ENCODE measurements at places on chromosomes 7 and 10.

DNA sequence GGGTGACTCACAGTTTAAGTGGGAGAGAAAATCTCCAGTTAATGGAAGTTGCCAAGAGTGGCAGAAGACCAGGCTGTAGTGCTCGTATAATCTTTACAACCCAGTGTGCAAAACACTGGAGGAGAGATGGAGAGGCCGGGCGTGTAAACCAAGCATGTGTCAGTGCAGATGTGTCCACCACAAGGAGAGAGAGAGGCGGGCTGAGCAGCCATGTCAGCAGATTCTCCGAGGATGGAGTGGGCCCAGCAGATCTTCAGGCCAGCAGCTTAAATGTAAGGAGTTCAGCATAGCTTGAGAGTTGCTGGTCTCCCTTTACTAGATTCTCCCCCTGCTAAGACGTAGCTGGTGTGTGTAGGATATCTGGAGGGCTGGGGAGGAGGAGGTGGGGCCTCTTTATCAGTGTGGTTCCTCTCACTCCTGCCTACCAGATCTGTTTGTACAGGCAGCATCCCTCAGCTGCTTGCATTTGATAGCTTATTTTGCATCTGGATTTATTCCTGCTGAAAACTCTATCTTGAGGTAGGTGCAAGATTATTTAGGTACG lies 13.7 kb downstream of the BPGM start:
- DNase-seq = no peak

- DNase-seq = no peak
Measured at GRCh38 chr7:83524277-83525075, 124.5 kb downstream of the SEMA3E start.

GRCh38 chr10:69709366-69709941 lies 79.4 kb downstream of the FAM241B start:
- DNase-seq = no peak

DNA sequence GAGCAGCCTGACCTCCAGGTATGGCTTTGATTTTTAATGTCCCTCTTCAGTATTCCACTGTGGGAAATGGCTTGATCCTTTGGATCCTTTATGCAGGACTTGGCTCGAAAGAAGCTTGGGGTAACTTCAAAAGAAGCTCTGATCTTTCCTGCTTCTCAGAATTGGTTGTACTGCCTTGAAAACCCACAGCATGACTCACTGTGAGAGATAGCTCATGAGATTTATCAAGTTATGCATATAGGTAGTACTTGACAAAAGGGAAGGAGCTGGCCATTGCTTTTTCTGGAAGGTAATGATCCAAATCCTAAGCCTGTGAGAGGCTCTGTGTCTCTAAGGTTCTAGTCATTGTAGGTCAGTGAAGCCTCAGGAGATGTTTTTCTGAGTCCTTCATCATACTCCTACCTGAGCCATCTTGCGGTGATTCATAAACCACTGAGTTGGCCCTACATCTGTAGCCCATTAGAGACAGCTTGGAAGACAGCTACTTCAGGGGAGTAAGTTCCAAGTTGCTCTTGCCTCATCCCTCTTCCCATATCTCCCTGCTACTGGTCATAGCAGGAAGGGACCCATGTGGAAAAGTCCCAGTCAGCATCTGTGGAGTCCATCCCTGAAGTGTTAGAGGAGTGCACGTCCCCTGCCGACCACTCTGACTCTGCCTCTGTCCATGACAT lies 36.7 kb upstream of the NFKB2 start:
- no peak for DNase-seq

DNA sequence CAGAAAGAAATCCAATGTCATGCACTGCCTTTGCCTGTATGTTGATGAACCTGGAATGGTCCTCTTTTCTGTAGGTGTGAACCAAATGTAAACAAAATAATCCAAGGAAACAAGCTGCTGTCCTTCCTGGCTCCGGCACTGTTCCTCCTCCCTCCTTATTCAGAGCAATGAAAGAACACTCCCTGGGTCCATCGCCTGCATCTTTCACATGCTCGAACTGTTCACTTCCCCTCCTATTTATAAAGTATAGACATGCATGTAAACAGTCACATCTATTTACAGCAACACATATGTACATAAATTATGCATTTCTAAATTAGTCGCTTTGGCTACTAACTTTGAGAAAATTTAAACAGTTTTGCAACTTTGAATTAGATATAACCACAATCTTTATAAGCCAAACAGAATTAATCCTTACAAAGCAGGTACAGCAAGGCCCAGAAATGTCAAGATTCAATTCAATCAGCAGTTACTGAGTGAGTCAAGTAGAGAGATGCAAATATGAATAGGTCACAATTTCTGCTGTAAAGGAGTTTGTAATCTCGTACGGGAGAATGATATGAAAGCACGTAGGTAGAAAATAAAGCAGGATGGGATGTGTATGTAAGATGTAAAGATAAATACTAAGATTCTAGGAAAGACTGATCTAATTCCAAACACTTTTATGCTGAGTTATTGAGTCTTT lies 162.6 kb downstream of the PIP4K2A start:
- DNase-seq = no peak

- no peak for DNase-seq
Measured at GRCh38 chr7:39054731-39055130, 77.0 kb downstream of the POU6F2 start.

- DNase-seq = no peak
Measured at GRCh38 chr7:120064565-120064964, 208.4 kb upstream of the KCND2 start.

- no peak for DNase-seq
Measured at GRCh38 chr10:100009793-100010676, at the start of gene DNMBP. TSS of gene DNMBP (minus strand) at chr10:100009947. CDS start at chr10:99972124, 37,823 bp downstream.

GRCh38 chr10:80132299-80133139 lies at the start of gene PLAC9:
TSS of gene PLAC9 (plus strand) at chr10:80132730. CDS start at chr10:80132763, 33 bp downstream.
- no peak for DNase-seq

DNA sequence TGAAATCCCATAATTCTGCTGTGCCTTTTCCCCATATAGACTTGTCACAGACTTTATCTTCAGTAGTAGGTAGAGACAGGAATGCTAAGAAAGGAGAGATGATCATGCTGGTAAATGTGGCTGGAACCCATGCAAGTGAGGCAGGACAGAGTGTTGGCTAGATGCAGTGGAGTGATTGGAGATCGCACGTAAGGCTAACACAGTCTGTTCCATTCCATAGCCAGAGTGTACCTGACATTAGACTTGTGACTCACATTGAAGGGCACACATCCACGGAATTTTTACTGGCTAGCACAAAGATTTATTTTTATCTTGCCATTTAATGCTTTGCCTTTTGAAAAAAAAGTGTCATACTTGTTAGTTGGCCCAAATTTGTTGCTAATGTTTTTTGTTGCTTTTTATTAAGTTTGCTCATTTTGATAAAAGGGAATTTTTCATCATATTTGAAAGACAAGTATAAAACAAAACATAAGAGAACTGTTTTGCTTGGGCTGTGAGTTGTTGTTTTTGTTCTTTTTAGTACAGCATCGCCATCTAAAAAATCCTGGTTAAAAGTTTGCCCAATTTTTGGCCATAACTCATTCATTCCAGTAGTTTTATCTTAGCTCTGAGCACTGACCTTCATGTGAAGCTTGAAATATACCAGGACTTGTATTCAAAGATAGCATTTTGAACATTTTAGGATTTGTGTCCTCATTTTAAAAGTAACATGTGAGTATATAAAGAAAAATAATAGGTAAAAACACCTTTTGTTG lies 81.0 kb downstream of the CPED1 start:
- no peak for DNase-seq

GRCh38 chr7:29924684-29925083 lies 64.9 kb downstream of the SCRN1 start:
- DNase-seq = no peak

DNA sequence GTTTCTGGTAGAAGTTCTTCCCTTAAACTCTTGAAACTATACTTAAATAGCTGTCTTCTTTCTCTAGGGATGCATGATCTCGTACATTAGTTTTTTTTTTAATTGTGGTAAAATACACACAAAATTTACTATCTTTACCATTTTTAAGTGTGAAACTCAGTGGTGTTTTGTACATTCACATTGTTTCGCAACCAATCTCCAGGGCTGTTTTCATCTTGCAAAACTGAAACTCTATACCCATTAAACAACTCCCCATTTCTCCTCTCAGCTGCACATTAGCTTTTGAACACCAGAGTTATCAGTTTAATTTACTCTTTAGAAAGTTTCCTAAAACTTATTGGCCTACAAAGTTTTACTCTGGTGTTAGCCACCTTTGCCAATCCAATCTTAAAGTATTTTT lies 45.5 kb upstream of the PRKAR2B start:
- DNase-seq = no peak

- DNase-seq = no peak
Measured at GRCh38 chr7:39084349-39084748, 106.6 kb downstream of the POU6F2 start.

- no peak for DNase-seq
Measured at GRCh38 chr10:3783316-3783681, 1.7 kb downstream of the KLF6 start.

DNA sequence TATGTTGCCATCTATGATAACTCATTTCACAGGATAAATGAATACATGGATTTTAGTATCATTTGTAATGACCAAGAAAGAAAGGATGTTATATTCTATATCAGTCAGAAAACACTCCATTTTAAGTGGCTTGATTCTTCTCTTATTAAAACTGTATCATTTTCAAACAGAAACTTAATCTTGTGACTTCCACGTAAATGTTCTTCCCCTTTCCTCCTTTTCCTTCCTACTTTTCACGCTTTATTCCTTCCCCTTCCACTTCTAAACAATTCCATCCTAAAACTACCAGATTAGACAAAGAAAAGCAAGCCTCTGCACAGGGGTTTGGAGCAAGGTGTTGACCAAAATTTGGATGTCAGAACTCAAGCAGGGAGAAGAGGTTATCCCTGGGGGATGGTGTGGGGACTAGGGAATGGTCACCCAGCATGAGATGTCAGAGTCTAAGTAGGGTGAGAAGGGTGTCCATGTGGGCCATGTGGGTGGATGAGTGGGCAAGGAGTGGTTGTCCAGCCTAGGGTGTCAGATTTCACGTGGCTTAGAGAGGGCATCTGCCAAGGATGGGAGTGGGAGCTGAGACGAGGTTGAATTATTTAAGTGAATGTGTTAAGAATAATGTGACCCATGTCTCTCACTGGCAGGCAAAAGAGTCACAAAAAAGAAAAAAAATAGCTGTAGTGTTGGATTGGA lies 5.0 kb upstream of the GSAP start:
- no peak for DNase-seq

- DNase-seq = no peak
Measured at GRCh38 chr7:122337011-122337410, 32.5 kb upstream of the FEZF1 start.

- peak; percentile 19 for DNase-seq
Measured at GRCh38 chr7:41472427-41473125, 230.3 kb downstream of the INHBA start.

GRCh38 chr10:947051-947450 lies 15.5 kb upstream of the LARP4B start:
- DNase-seq = no peak

DNA sequence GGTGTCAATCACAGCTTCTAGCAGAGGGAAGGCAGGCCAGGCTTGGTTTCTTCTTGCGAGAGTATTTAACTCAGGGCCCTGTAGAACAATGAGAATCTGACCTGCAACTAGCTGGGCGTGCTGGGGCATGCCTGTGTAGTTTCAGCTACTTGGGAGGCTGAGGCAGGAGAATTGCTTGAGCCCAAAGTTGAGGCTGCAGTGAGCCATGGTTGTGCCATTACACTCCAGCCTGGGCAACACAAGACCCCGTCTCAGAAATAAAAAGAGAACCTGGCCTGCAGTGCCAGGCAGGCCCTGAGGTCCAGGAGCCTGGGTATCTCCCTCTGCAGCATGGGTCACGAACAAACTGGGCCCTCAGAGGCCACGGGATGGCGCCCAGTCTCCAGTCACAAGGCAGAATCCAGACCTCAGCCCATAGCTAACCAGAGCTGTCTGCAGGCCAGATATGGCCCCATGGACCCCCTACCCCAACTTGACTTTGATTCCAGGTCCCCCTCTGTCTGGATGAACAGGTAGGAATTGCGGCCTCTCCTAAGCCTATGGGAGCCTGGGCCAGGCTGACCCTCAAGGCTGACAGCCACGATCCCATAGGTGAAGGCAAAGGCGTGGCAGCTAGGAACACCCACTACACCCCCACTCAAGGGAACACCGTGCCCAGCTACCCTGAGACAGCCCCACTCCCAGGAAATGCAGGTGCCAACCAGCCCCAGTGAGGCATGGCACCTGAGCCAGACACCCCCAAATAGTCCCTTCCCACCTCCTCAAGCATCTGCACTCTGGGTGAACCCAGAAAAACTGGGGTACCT lies 102.7 kb upstream of the TNRC18 start:
- no peak for DNase-seq

GRCh38 chr7:104469166-104469820 lies 140.9 kb downstream of the LHFPL3 start:
- DNase-seq = no peak

- DNase-seq = no peak
Measured at GRCh38 chr10:117664288-117664687, 121.7 kb downstream of the EMX2 start.

Measured in HS-5 (cell line).